ENCODE measurements at places on chromosomes 5 and 9.

GRCh38 chr5:153373130-153373498 lies 117.4 kb upstream of the GRIA1 start:
- DNase-seq, result no peak

GRCh38 chr5:14428302-14429081 lies 153.1 kb upstream of the OTULINL start:
- no peak for DNase-seq

DNA sequence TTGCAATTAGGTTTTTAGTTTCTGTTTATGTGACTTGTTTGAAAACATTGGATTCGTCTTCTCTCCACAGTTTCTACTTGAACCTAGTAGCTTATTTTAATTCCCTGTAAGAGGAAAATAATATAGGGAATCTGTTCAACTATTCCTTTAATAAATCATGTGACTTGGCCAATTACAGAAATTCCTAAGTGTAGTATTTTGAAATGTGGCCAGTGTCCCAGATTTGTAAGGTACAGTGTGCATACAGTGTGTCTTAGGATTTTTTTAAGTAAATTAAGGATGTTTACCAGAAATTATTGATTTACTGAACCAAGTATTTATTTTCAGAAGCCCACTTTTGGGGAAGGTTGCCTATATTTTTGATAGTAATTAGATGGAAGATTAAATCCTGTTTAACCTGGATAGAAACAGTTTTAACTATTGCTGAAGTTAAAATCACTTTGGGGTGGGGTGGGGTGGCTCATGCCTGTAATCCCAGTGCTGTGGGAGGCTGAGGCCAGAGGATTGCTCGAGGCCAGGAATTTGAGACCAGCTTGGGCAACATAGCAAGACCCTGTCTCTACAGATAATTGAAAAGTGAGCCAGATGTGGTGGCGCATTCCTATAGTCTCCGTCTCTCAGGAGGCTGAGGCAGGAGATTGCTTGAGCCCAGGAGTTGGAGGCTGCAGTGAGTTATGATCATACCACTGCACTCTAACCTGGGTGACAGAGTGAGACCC lies 36.9 kb downstream of the G3BP1 start:
- DNase-seq, result no peak

- no peak for DNase-seq
Observed at GRCh38 chr5:168950241-168950951, 350.5 kb downstream of the SLIT3 start.

DNA sequence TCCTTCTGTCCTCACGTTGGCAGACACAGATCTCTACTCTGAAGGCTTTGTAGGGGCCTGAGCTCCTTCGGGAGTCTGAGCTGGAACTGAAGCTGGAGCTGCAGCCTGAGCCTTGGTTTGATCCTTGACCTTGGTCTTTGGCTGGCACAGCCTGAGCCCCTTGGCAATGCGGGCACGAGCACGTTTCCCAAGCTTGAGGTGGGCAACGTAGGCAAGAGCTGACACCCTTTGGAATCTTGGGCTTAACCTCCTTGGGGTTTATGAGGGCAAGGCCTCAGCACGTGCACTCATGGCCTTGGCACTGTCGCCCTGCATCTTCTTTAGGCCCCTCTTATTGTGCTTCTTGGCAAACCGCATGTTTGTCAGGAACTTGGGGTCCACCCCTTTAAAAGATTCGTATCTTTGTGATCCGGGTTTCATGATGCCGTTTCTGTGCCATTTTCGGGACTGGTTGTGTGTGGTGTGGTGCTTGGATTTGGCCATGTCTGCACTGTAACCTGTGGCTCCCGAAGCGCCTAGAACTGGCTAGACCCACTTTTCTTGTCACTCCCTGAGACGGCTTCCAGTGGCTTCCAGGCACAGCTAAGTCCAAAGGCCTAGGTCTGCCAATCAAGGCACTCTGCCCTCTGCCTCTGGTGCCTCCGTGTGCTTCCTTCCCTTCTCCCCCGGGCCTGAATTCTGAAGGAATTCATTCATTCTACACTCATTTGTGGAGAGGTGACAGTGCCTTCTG lies 1.4 kb downstream of the SUSD1 start:
- DNase-seq, result no peak

DNA sequence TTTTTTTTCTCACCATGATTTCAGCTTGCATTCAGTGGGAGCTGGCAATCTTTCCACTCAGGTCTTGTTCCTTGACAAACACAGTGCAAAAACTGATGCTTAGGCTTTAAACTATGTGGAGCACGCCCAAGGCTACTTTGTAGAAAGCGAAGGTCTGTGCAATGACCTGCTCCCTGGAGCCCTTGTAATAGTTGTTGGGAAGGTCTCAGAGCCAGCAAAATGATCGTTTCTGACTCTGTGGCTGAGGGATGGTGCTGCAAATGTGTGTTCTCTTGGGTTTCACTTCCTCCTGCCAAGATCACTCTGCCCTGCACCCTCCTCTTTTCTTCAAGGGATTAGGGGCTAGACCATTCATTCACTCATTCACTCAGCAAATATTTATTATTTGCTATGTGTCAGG lies 249.7 kb upstream of the MAP3K1 start:
- no peak for DNase-seq

DNA sequence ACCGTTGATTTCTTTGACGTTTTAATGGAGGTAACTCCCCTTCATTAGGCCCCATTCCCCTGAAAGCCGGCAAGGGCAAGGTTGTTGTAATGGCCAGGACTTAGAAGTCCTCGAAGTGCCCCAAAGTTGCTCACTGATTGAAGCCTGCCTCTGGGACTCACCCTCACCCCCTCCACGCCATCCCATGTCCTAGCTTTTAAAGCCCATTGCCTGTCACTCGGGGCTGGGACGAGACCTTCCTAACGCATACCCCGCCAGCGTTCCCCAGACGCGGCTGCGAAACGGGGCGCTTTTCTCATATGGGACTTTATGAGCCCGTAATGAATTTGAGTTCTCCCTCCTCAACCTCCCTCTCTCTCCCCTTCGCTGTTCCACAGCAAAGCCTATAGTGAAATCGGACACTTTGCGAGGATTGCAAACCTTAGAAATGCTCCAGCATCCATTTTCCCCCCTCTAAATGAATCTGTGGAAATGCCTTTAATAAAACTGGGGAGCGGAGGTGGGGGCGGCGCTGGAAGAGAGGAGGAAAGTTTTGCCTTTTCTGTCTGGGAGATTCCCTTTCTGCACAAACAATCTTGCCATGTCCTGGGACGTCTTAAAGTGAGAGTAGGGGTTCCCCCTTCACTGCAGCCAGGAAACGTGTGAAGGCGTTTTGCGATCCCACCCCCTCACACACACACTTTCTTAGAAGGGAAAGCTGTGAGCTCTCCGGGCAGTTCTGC lies 1.5 kb downstream of the PAPPA start:
- peak; percentile 13 for DNase-seq

- DNase-seq, result no peak
Observed at GRCh38 chr5:141528291-141528984, 39.6 kb downstream of the PCDHGC5 start.

DNA sequence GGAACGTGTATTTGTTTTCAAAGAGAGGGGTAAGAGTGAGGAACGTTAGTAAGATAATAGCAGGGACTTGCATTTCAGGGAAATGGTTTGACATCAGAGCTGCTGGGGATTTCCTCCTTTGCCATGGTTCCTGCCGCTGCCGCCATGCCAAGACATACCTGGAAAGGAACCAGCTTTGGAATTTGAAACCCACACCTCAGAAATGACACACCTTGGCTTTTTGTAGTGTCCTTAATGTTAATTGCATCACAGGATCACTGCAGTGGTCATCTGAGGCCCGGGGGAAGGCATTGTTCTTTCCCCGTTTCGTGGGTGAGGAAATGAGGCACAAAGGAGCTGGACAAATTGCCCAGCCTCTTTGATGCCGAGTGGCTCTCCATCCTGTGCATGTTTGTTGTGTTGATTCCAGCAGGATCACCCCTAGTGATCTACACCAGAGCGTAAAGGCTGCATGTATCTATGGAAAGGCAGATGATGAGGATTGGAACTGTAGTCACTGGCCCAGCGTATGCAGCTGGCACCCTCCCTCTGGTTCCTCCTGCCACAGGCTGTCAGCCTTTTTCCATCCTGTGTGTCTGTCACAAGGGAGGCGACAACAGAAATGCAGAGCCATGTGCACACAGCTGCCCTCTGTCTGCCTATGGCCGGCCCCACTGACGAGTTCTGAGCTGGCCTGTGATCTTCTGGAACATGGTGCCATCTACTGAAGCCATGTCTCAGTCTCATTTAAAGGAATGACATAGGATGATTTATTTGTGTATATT lies 37.8 kb downstream of the SLC46A2 start:
- no peak for DNase-seq

DNA sequence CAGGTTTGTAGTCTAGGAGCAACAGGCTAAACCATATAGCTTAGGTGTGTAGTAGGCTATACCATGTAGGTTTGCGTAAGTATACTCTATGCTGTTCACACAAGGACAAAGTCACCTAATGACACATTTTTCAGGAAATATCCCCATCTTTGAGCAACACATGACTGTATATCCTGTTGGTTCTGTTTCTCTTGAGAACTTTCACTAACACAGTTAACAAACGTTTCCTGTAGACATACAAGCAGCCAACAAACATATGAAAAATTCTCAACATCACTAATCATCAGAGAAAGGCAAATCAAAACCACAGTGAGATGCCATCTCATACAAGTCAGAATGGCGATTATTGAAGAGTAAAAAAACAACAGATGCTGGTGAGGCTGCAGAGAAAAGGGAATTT lies 68.2 kb downstream of the NR2F1-AS1 start:
- peak; percentile 92 for DNase-seq

DNA sequence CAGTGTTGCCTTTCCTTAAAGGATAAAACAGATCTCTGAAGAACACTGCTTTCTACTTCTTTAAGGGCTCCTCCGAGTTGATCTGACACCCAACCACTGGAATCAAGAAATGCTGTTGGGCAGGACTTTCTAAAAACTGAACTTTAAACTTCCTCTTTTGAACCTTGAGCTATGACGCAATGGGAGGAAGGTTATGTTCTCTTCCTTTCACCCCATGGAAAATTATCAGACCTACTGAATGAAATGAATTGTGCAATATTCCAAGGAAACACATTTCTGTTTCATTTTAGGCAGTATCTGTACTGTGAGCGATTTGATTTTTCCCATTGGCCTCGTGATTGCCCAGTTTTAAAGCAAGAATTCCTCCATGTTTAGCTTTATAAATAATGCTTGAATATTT lies 206.0 kb upstream of the PRR16 start:
- peak; percentile 17 for DNase-seq

DNA sequence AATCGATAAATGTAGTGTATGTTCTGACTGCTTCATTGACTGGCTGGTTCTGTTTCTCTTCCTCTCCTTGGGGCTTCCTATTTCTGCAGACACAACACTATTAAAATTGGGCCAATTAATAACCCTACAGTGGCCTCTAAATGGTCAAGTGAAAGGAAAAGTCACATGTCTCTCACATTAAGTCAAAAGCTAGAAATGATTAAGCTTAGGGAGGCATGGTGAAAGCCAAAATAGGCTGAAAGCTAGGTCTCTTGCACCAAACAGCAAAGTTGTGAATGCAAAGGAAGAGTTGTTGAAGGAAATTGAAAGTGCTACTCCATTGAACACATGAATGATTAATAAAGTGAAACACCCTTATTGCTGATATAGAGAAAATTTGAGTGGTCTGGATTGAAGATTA lies 58.2 kb downstream of the CCNH start:
- no peak for DNase-seq
